Iris pigment epithelial cell (primary cell): ENCODE measurements at places on chromosomes 2 and 18.

DNA sequence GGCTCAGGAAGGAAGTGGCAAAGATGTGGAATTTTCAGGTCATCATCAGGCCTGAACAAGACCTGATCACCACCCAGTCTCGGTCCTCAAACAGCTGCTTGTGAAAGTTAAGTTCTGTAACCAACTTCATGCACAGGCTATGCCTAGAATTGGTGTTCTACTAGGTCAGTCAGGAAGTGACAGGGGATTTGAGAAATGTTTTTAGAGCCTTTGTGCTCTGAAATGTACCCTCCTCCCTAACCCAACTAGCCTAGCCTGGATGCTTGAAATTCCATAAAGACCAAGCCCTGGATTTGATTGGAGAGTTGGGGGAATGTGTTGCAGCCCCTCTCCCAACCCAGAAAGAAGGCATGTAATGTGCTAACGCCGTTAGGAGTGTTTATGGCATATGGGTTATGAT lies 63.3 kb downstream of the TGOLN2 start:
- DNase-seq: peak; percentile 66

DNA sequence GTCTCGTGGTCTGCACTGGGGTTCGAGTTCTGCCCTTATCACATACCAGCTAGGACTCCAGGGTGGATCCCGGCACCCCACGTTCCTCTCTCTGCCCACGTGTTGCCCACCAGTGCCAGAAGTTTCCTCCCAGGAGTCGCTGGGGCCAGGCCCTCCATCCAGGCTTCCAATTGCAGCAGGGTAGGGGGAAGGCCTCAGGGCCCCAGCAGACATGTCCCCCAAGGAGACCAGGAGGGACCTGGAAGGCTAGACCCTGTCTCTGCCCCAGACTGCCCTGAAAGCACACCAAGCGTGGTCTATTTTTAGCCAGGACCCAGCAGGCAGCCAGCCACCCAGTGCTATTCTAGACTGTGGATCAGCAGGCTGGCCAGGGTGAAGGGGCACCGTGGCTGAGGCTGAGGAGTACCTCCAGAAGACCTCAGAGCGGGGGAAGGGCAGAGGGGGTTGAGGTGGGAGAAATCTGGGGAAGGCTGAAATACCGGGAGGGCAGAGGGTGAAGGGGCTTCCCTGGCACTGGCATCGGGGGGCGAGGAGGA lies 18.8 kb upstream of the TNS1 start:
- DNase-seq: no peak

DNA sequence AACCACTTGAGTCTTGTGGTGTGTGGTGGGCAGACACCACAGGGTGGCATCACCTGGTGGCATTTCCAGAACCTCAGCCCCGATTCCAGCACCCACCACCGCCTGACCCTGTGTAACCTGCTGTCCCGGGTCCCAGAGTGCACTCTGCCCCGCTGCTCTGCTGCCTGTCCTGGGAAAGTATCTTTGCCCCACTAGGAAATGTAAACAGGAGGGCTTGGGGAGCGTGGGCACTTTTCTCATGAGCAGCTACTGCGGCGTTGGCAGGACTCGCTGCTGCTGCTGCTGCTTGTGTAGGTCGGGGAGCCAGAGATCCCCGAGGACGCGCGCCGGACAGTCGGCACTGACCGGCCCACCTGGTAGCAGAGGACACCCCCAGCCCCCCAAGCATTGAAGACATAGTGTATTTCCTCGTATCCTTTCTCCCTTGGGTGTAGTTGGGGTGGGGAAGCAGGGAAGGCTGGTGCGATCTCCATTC lies 13.4 kb downstream of the DTYMK start:
- DNase-seq: no peak

DNA sequence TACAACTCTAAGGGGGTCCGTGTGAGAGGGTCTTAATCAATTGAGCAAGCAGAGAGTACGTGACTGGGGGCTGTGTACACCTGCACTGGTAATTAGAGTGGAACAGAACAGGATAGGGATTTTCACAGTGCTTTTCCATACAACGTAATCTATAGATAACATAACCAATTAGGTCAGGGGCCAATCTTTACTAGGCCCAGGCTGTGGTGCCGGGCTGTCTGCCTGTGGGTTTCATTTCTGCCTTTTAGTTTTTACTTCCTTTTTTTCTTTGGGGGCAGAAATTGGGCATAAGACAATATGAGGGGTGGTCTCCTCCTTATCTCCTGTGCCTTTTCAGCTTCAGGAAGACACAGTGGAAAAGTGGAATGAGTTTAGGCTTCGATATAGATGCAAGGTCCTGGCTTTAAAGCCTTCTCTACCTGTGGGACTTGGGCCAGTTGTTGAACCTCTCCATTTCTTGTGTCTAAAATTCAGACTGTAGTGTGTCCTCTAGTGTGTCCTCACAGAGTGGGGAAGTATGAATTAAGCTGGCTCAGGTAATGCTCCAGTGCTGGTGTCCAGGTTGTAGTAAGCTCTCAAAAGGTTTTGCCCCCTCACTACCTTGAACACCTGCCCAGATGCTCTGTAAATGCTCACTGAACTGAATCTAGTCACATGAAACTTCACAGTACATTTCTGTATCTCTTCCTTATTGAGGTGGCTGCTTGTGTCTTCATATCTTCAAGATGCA lies 422.8 kb downstream of the SETBP1 start:
- no peak for DNase-seq

DNA sequence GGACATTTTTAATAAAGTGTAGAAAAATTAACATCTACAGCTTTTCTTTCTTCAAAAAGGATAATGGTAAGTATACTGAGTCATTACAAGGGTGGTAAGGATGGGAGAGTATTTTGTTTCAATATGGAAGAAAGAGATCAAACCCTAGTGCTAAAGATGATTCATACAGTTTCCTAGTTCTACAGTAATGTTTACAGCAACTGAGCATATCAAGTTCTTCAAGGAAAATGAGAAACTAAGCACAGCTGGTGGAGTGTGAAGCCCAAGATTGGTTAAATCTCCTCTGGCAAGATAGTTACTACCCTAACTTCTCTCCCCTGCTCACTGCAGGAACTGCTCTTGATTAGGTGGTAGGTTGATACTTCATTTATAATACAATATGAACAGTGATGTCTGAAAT lies 467.5 kb downstream of the XIRP2 start:
- peak; percentile 45 for DNase-seq

DNA sequence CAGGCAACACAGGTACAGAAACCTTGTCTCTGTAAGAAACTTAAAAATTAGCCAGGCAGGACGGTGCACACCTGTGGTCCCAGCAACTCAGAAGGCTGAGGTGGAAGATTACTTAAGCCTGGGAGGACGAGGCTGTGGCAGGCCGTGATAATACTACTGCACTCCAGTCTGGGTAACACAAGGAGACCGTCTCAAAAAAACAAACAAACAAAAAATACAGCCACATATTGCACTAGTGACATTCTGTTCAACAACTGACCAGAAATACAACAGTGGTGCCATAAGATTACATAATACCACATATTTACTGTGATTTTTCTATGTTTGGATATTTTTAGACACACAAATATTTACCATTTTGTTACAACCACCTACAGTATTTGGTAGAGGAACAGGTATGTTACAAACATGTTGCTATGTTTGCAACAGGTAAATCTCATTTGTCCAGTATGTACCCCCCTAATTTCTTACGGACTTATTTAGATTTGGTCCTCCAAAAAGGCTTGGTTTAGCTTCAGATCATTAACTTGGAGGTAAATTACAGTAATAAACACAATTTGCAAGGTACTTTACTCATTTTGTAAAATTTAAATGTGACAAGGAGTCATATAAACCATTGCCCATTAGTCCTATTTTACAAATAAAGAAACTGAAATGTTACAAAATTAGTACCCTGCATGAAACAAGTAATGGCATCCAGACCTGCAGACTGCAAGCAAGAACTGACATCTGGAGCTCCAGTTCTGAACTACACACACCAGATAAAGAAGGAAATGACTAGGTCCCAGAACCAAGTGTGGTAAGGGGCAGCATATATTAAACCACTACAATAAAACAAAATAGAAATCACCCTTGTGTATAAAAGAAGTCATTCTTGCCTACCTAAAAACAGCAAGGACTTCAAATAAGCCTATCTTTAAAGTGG lies 36.8 kb downstream of the TRIP12 start:
- no peak for DNase-seq

DNA sequence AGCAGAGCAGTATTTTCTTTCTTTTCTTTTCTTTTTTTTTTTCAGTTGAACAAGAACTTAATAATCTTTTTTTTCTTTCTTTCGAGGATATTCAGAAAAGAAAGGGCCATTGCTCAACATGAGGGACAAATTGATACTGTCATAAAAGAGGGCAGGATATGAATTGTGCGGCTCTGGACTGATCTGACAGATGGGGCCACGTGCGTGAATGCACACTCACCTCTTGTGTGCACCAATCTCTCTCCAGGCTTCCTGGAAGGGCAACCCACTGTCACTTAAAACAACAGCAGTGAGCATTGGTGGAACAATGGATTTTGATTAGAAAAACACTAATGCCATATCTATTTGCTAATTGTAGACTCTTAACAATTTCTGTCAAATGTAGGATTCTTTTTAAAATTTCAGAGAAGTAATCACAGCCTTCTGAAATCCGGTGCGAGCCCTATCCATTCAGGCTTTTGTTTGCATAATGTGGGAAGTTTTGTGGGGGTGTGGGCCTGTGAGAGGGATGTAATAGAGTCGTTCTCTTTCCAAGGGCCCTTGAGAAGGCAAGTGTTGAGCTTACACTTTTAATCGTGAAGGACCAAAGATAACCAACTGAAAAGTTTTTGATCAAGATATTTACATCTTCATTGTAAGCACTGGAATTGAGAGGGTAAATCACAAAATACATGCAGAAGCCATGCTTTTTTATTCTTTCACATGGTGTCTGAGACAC lies 298.8 kb downstream of the SP3 start:
- DNase-seq: no peak

DNA sequence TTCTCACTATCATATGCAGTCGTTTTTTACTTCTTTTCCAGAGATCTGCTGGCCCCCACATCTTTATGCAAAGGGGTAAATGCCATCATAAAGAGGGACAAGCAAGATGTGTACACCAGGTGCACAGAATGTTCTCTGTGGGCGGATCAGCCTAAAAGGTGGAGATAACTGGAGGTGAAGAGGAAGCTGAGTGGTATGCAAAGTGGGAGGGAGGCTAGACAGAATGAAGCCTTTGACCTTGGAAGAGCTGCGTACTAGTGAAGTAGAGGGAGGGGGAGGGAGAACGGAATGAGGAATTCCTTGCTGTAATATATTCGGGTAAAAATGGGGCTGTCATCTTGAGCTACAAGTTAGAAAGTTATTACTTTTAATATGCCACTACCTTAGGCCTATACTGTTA lies 287.5 kb upstream of the VRK2 start:
- DNase-seq: no peak

- no peak for DNase-seq
Observed at GRCh38 chr2:6554466-6554865, 311.2 kb downstream of the CMPK2 start.

DNA sequence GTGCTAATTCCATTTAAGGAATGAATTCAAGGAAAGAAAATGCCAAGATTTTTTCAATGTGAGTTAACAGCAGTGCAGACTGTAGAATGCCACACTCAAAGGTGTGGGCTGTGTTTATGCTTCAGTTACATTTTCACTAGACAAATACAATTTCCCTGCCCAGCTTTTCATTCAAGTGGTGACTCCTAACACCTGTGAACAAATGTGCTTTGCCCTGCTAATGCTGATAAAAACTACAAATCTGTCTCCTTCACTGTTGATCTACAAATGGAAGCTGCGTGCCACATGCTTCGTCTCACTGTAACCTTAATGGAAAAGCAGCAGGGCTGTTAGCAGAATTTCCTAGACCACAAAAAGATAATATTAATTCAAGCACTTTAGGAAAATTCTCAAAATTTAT lies 19.8 kb upstream of the TCF4 start:
- no peak for DNase-seq

DNA sequence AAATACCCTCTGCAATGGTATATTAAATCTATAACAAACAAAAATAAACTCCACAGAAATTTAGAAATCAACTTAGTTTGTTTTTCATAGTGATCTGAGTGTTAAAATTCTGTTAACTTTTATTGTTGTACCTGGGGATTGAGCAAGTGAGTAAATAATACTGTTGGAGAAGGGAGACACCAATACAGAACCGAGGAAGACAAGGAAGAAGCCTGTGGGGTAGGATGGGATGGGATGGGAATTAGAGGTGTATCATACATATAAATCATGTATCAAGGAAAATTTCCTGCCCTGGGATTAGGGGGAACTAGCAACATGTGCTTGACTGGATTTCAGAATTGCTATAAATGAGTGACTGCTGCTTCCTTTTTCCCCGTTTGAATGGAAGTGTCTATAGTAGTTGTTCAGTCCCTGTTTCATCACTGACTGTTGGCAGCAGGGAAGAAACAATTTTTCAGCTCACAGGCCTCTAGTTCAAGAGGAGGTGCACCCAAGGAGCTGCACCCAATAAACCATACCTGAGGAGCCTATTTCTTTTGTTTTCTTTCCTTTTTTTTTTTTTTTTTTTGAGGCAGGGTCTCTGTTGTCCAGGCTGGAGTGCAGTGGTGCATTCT lies 53.1 kb downstream of the SP110 start:
- no peak for DNase-seq
